ENCODE measurements at places on chromosomes 6 and 20.
A peak's percentile ranks its signal among the peaks of the same experiment; 100 is the strongest.

DNA sequence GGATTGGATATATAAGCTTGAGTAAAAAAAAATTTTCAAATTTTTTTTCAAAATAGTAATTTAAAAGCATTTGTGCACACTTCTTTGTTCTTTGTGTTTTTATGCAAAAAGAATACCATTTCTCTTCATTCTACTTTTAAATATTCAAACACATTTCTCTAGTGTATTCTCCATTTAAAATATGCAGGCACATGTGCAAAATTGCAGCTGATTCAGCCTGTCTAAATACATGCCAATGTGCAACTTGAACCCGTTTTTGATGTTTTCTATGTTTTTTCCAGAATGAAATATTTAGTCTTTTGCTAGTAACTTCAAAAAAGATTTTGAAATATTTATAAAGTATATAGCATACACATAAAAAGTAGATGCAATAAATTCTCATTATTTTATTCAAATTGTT lies 411.8 kb downstream of the MMUT start:
- no peak for DNase-seq

DNA sequence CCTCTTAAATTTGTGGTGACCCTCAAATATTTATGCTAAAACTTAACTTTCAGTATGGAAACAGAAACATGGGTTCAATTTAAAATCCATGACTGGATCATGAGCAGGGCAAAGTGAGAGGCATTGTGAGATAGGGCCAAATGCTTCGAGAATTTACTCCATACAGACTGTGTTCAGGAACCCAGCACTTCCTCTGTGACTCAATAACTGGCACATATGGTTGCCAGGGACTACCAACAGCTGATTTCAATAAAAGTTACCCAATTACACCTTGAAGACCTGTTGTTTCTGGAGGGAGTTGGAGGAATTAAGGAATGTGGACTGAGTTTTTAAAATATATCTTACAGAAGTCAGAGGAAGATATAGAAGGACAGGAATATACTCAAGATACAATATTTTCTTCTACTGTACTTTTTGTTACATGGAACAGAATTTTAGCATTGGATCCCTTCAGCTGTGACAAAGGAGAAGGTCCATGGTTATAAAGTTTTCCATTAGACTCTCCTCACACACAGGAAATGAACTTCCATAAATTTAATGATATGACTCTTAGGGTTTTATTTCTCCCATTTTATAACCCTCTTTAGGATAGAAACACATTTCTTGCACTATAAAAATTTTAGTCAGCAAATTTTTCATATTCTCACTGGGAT lies 258.5 kb downstream of the KHDC1L start:
- peak; percentile 37 for DNase-seq

GRCh38 chr6:150987371-150987828 lies 121.9 kb downstream of the MTHFD1L start:
- DNase-seq: no peak

DNA sequence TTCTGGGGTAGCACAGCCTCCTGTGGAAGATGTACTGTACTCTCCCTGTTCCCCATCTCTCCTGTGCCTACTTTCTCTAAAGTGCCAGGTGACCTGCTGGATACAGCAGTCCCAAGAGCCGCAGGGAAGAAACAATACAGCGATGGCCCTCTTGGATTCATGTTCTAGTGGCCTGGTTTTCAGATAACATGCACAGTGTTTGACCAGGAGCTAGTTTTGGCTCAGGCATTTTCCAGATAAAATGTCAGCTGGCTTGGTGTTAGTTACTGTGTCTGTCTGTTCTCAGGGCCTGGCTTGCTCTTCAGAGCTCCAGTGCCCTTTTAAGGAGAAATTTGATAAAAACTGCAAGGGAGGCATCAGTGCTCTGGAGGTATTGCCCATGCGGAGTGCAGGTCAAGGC lies 41.3 kb downstream of the GABRR2 start:
- DNase-seq: no peak

- no peak for DNase-seq
Measured at GRCh38 chr20:20063941-20064702, 11.8 kb downstream of the CFAP61 start.

GRCh38 chr6:13461805-13462204 lies 25.6 kb downstream of the GFOD1 start:
- no peak for DNase-seq

- peak; percentile 61 for DNase-seq
Measured at GRCh38 chr6:160462551-160463109, 114.5 kb downstream of the SLC22A3 start.

- DNase-seq: no peak
Measured at GRCh38 chr6:14212020-14212419, 94.4 kb downstream of the CD83 start.

- peak; percentile 16 for DNase-seq
Measured at GRCh38 chr6:69570106-69570505, 226.7 kb downstream of the LMBRD1 start.

- DNase-seq: no peak
Measured at GRCh38 chr6:38099221-38099620, 279.7 kb downstream of the ZFAND3 start.

GRCh38 chr6:118584911-118585310 lies 36.8 kb downstream of the PLN start:
- no peak for DNase-seq

- no peak for DNase-seq
Measured at GRCh38 chr20:19487420-19487819, 270.6 kb upstream of the RIN2 start.

DNA sequence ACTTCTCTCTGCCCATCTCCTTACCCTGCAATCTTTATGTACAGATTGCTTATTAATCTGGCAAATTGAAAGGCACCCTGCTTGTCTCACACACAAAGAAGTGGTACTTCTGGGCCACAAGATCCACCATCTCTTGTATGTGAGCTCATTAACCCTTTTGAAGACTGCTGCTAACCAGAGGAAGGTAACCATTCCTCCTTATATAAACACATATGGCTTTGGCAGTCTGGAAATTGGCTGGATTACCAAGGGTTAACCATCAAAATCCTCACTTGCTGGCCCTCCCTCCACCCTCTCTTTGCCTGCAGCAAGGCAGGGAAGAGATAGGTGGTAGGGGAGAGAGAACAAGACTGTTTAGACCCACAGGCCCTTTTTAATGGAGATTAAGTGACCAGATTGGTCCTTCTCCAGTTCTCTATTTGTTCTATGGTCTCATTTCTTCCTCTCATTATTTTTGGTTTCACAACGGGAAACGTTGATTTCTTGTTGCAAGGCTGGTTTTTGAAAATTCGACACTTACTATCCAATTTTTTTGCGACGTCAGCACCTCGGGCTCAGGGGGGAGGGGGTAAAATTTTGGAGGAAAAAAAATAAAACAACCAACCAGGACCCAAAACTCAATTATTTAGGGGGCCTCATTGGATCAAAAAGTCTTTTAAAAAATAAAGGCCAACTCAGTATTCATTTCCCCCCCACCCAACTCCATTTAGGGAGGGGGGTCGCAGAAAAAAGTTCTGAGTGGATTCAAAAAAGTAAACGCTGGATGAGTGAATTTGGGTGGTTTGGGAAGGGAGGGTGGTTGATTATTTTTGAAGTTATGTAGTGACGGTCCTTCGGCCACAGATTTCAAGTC lies 859 bp downstream of the PPP1R10 start:
- no peak for DNase-seq

DNA sequence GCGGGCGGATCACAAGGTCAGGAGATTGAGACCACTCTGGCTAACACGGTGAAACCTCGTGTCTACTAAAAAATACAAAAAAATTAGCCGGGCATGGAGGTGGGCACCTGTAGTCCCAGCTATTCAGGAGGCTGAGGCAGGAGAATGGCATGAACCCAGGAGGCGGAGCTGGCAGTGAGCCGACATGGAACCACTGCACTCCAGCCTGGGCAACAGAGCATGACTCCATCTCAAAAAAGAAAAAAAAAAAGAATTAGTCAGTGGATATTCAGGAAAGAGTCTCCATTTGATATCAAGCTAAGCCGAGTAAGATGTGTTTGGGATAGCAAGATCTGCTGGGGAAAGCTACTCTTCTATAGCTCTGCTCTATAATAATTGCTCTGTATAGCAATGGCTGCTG lies 41.0 kb downstream of the MOCS1 start:
- DNase-seq: no peak

- DNase-seq: no peak
Measured at GRCh38 chr6:77371748-77372147, 91.5 kb downstream of the HTR1B start.

DNA sequence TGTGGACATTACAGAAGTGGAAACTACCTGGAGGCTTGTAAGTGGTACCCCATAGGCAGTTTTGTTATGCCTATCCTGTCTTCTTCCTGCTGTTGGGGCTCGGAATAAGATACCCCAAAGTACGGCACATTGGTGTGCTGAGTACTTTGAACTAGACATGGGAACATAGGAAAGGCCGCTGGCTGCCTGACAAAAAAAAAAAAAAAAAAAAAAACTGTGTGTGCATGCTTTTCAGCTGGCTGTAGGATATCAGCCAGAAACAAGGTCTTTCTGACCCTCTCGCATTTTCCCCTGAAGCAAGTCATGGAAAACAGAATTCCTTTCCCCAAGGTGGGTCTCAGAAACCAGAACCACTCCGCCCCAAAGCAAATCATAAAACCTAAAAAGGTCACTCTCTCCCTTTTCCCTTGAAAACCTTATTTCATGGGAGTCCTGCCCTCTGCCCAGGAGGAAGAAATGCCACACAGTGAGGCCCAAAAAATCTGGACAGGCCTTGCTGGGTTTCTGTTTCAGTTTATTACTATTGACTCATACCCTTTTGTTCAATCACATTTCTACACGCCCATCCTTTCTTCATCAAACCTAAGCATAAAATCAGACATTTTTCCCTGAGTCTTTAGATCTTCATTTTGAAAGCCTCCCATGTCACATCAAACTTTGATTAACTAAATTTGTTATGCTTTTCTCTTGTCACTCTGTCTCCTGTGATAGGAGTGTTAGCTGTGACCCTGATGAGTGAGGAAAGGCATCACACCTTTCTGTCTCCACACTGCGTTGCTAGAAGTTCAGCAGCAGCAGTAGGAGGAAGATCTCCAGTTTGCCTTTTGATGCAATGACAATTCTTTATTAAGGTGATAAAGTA lies 17.2 kb downstream of the SLC2A12 start:
- no peak for DNase-seq

DNA sequence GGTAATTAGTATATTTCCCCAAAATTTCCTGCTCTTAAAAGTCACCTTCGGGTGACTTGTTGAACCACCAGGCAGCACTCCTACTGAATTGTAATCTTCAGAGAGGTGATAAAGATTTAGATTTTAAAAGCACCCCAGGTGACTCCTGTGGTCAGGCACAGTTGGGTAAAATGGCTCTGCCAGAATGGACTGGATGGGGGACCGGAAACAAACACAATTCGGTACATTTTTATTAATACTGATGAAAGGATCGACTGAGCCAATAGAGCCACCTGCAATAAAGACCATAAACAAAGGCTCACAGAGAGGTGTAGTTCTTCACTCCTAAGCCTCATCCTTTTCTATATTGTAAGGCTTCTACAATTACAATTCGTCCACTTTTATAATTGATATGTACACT lies 19.6 kb upstream of the FAM83C start:
- no peak for DNase-seq

- no peak for DNase-seq
Measured at GRCh38 chr6:166556336-166556735, 30.1 kb downstream of the RAMACL start.

DNA sequence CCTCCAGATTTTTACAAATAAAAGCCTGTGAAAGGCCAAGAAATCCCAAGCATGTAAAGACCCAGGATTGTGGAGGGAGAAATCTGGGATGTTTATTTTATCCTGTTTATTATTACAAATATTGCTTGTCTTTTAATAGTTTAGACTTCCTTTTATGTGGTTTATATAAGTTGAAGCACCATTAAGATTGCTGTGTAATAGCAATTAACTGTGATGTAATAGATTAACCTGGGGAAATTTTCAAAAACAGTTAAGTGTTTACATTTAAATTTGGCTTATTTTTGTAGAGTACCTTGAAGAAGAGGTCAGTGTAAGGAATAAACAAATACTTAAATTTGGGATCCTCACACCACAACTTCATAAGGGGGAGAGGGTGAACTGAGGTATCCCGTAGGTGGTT lies 27.0 kb downstream of the VAPB start:
- DNase-seq: no peak

DNA sequence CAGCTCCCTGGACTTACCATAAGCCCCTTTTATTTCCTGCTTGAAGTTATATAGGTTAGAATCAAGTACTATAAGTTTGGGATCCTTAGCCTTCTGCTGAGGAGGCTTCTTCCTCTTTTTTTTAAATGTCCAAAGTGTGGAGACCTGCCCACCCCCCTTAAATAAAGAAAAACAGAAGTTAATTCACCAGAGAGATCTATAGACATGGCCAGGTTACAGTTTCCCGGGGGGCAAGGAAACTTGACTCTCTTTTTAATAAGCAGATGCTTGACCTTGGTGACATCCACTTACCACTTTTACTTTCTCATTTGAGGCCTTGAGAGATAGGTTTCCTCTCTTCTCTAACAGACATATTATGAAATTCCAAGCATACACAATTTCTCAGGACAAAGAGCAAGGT lies 88.3 kb downstream of the BMP2 start:
- no peak for DNase-seq

DNA sequence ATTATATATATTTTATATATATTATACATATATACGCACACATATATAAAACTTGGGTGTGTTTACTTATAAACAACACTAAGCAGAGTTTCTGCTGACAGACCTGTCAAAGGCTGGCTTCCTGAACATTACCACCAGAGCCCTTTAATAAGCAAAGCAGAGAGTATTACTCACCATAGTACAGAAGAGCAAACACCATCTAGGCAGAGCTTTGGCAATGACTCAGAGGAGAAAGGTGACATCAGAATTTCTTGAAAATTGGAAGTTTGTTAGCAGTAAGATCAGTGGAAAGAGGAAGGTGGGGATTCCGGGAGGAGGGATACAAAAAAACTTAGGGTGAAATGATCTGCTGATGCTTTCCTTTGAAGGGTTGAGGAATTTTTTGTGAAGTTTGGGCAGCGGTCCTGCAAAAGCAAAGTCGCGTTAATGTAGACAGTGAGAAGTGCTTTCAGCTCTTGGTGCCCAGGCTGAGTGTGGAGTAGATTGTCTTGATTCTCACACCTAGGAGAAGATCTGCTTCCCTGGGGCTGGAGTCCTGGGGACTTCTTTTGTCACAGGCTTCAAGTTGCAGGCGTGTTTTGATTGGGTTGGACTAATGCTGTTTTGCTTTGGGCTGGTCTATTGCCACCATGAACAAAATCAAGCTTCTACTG lies 109.6 kb upstream of the BACH2 start:
- peak; percentile 33 for DNase-seq

GRCh38 chr6:68139130-68139529 lies 496.0 kb upstream of the ADGRB3 start:
- no peak for DNase-seq

DNA sequence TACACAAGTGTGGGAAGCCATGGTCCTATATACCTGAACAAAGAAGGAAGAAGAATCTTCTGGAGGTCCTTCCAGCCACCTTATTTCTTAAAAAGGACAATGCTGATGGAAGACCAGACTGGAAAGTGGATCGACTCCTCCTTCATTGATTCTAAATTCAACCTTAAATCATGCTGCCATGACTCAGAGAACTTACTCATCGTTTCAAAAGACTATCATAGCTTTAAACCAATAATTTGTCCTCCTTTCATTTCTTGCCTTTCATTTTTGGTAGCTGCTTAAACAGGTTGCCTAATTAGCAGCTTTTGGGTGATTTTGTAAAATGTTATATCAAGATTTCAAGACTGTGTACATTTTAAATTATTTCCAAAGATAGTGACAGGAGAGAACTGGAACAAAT lies 60.8 kb downstream of the RTN4IP1 start:
- DNase-seq: no peak

- peak; percentile 50 for DNase-seq
Measured at GRCh38 chr6:44800171-44800783, 412.8 kb downstream of the CDC5L start.

Measured in fibroblast of skin of left biceps (primary cell).